ENCODE measurements at places on chromosomes 13 and 19. TPM values are rescaled to one million over a fixed set of nuclear protein-coding genes. Genes with fewer than 3 reads are reported as not detected.
A peak's percentile ranks its signal among the peaks of the same experiment; 100 is the strongest.

DNA sequence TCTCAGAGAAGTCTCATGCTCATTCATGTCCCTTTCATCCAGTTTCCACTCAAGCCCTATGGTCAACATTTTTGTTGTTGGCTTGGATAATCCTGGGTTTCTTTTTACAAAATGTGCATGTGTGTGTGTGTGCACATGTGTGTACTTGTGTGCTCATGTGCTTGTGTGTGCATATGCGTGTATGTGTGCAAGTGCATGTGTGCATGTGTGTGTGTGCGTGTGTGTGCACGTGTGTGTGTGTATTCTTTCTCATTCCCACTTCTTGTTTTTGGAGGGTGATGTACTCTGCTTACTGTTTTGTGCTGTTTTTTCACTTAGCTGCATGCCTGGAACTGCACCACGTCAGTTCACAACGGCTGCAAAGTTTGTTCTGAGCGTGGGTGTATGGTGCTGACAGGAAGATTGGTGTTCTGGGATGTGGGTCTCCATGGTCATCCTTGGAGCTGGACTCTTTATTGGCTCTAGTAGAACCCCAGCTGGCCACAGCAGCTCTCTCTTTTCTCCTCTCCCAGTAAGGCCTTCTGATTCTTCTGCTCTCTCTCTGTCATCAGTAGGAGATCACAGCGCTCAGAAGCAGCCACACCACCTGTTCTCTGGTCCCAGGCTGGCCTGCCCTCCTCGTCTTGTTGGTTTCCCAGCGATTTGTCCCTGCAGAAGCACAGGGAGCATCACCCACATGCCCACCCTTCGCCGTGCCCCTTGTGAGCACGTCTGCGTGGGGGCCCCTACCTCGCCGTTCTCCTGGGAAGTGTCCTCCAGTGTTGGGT lies 60.8 kb downstream of the SOX1 start:
- DNase-seq = no peak

GRCh38 chr13:39375601-39376000 lies 227.4 kb downstream of the LHFPL6 start:
- DNase-seq = no peak

DNA sequence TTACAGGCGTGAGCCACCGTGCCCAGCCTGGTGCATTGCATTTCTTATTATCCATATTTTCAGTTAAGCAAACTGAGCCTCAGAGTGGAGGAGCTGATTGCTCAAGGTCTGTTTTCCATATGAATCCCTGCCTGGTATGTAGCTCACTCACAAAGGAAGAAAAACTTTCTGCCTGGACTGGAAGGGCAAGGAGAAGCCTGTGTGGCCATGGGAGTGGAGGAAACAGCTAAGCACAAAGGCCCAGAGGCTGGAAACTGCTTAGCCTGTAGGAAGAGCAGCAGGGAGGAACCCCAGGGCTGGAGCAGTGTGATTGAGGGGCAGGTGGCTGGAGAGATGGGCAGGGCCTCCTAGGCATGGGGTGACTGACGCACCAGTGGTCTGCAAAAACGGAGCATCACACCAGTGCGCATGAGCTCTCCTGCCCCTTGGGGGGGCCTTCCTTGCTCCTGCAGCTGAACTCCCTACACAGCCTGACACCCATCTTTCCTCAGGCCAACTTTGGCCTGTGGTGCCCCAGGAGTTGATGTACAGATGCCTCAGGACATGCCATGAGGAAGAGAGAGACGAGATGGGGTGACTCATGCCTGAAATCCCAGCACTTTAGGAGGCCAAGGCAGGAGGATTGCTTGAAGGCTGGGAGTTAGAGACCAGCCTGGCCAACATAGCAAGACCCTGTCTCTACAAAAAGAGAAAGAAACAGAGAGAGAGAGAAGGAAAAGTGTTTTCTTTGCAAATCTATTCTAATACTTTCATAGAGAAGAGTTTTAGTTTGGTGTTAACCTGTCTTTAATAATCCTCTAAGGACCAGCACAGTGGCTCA lies 2.8 kb upstream of the HNRNPM start:
- DNase-seq = no peak

DNA sequence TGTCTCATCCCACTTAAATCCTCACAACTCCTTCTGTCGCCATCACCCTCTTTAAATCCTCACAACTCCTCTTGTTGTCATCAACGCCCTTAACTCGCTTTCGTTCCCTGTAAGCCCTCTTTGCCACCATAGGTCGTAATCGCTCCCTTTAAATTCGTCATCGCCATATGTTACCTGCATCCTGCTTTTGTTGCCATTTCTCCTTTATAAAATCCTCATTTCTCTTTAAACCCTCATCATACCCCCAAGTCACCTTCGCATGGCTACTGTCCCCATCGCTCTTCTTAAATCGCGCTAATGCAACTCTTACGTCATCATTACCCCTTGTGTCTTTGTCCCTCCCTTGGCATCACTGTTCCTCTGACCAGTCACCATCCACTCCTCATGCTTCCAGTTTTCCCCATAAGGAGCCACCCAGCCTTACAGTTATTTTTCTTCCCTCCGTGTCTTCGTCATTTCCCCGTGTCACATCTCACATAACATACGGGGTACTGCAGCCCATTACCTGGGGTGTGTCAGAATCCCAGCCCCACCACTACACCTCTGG lies 539 bp downstream of the PLD3 start:
- peak; percentile 10 for DNase-seq

DNA sequence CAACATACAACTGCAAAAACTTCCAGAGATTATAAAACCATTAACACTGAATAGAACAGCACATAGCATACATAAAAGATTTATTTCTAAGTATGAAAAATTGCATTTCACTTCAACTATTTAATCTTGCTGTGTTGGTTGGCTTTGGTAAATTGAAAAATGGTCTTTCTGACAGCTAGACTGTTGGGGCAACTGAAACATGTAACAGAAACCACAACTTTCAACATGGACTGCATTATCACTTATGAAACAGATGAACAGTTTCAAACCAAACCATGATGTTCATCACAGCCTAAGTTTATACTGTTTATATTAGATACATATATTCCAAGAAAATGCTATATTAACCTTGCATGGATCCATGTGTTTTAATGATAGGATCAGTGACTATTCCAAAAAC lies 324.1 kb upstream of the PCDH9 start:
- DNase-seq = no peak

GRCh38 chr19:47836038-47836437 lies 14.3 kb downstream of the CRX start:
- DNase-seq = no peak

The NDUFA13 gene
- total RNA-seq = 358 TPM

The NLRP8 gene
- total RNA-seq = not detected

The POU2F2 gene
- total RNA-seq = 34.2 TPM

Measured in activated naive CD4-positive, alpha-beta T cell treated with anti-CD3 and anti-CD28 coated beads, Interleukin-2, amount 50 U/mL, for 72 hours (primary cell).